ENCODE measurements at places on chromosomes 13 and 19.

DNA sequence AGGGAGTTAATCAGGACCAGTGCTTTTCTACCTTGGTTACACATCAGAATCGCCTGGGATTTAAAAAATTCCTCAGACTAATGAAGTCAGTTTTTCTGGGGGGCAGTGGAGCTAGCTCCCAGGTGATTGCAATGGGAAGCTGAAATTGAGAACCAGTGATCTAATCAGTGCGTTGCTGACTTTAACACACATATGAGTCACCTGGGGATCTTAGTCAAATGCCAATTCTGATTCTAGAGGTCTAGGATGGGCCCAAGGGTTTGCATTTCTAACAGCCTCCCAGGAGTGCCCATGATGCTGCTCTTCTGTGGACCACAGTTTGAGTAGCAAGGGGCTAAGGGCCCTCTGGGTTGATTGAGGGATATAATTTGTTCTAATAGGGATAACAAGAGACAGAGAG lies 54.5 kb downstream of the KL start:
- DNase-seq: no peak

GRCh38 chr19:32266460-32266859 lies 79.0 kb upstream of the ZNF507 start:
- DNase-seq: no peak

DNA sequence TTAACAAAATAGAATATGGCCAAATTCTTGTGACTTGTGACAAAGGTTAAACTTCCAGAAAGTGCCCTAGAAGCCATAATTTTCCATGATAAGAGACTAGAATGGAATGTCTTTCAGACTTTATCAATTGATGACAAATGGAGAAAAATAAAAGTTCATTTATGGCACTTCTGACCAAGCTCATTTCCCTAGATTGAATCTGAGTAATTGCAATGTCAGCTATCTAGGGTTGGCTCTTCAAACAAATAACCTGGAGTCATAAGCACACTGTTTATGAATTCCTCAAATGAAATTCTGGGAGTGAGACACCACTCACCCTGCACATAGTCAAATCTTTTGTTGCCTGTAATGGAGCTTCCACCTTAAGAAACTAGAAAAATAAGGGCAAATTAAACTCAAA lies 11.4 kb downstream of the ARHGEF7 start:
- DNase-seq: no peak

GRCh38 chr13:28338006-28338574 lies 156.8 kb downstream of the FLT1 start:
- no peak for DNase-seq

- no peak for DNase-seq
These were observed 23.2 kb downstream of the RFX2 start for GRCh38 chr19:6087074-6087571.

DNA sequence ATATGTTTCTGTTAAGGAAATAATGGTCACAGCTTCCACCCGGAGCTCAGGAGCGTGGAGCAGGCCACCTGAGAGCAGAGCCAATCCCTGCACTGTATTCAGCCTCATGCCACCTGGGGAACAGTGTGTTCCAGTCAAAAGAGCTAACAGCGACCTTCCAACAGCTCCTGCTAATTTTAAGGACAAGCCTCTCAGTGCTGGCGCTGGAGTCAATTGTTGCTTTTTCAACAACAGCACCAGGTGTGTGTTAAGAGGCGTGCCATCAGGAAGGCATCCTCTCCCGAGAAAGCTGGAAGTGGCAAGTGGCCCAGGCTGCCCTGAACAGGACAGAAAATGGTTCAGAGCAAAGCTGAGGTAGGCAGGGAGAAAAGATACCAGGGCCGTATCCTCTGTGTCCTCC lies 102.0 kb downstream of the CACNA1A start:
- no peak for DNase-seq

DNA sequence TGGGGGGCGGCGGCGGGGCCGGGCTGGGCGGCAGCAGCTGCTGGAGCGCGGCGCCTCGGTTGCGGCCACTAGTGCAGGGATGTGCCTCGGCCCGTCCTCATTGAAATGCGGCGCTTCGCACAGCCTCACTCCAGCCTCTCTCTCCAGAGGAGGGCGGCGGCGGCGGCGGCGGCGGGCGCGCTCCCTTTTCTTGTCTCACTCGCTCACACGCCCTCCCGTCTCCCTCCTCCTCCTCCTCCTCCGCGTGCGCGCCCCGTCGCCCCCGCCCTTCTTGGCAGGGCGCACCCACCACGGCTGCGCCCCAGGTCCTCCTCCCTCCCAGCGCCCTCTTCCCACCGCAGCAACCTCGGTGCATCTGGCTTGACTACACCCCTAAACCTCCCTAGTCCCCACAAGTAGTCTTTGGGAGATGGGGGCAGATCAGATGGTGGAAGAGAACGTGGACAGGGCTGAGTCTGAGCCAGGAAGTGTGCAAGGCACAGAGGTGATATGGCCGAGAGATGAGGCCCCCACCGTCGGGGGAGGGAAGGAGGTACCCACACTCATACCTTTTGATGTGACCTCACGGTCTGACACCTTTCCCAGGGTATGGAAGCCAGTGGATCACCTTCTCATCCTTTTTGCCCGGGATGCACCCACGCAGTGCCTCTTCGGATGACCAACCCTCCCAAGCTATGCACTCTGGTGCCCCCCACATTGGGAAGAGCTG lies at the start of gene DCLK1:
Gene DCLK1, minus strand, starts transcription at position 161 of the 709 bp plus-strand sequence.
- DNase-seq: no peak

- DNase-seq: no peak
These were observed 1829.0 kb upstream of the MIR17HG start for GRCh38 chr13:89518289-89519077.

DNA sequence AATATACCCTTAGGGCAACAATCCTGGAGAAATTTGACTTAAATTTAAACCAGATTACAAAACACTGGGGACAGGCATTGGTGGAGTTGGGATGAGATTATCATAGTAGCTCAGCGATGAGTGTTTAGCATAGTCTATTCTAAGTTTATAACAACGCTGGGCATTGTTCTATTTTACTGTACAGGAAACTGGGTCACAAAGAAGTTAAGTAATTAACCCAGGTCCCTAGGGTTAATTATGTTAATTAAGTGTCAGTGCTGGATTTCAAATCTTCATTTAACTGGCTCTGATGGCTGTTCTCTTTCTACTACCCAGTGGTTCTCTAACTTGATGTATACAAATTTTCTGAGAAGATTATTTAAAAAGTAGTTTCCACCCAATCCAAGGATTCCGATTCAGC lies 388.9 kb downstream of the KCNRG start:
- DNase-seq: no peak

DNA sequence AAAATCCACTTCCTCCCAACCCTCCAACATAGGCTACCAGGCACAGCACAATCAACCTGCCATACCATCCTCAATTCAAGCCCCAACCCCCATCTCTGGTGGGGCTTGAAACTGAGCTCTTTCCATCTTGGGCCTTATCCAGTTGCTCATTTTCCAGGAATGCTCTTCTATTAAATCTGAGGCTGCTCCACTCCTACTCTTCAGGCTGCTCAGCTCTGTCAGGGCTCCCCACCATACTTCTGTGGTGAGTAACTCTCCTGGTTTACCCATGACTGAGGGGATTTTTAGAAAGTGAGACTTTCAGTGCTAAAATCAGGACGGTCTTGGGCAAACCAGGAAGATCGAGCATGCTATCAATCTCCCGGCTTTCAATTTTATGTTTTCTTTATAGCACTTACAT lies 512.8 kb downstream of the LMO7 start:
- no peak for DNase-seq

GRCh38 chr13:112651311-112651710 lies 38.5 kb upstream of the ATP11A start:
- no peak for DNase-seq

Measured in stimulated activated CD8-positive, alpha-beta memory T cell treated with anti-CD3 and anti-CD28 coated beads, Interleukin-15, amount 100 ng/mL, for 48 hours (primary cell).